ENCODE measurements at places on chromosomes 2 and 18.

DNA sequence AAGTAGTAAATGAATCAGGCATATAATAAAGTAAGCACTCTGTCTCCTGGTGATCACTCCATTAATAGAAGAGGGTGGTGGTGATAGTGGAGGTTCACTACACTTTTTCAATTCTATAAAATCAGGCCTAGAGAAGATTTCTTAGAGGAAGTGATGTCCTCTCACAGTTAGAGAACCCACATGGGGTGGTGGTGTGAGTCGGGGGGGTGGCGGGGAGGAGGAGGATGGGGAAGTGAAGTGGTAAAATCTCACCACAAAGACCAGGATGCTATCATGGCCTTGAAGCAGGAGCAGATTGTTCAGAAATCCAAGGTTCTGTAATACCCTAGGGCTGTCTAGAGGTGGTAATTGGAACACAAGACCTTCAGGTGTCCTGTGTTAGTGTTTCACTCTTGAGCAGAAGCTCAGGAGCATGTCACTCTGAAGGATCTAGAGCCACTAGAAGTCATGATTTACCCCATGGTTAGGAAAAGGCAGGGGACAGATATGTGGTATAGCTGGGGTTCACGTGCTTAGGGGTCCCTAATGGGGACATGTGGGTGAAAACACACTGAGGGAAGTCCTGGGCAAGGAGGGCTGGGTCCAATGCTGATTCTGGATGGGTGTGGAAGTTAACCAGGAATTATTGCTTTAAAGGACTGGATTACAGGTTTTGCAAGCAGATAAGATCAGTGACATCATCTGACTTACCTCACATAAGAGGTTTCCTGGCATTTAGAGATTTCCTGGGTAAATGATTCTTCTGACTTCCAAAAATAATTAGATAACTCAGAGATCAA, 31.0 kb downstream of the RNF125 start:
- no peak for DNase-seq

GRCh38 chr2:40279001-40279400, 172.9 kb downstream of the SLC8A1 start:
- no peak for DNase-seq

DNA sequence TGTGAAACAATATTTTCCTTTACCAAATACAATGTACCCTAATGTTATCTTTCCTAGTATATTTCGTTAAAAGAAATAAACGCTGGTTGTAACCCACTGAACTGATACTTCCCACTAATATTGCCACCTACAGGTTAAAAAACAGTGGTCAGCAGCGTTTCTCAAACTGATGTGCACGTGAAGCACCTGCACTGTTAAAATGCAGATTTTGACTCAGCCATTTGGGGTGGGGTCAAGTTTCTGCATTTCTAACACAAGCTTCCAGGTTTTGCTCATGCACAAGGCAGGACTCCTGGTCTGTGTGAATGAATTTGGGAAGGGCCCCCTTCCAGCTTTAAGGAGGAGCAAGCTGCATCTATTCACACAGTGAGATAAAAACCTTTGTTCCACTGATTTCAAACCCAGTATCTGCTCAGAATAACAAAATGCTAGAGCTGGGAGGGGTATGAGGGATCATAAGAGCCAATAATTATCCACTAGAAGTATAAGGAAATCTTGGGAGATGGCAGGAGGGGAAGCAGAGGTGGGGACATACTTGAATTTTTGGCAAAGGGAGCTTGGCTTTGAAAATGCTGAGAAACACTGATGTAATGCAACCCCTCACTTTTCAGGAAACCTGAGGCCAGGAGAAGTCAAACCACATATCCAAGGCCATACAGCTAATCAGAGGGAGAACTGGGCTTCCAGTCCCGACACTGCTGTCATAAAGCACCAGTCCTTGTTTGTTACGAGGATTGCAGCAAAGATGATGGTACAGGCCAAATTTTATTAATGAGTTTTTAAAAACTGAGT, 116.2 kb downstream of the RBMS1 start:
- DNase-seq: no peak

- DNase-seq: no peak
Observed at GRCh38 chr2:146143971-146144370, 1624.1 kb upstream of the ZEB2 start.

- no peak for DNase-seq
Observed at GRCh38 chr18:49231553-49231952, 228.9 kb downstream of the DYM start.

GRCh38 chr2:46915281-46915810, at the start of gene MCFD2:
Gene MCFD2 (minus strand): TSS chr2:46915806. CDS start chr2:46909171, 6,635 bp downstream.
- no peak for DNase-seq

GRCh38 chr2:200007306-200007705, 51.9 kb downstream of the MAIP1 start:
- no peak for DNase-seq

- no peak for DNase-seq
Observed at GRCh38 chr18:11308499-11308898, 159.1 kb upstream of the PIEZO2 start.

GRCh38 chr18:35672897-35673296, 91.4 kb downstream of the GALNT1 start:
- DNase-seq: peak; percentile 11

DNA sequence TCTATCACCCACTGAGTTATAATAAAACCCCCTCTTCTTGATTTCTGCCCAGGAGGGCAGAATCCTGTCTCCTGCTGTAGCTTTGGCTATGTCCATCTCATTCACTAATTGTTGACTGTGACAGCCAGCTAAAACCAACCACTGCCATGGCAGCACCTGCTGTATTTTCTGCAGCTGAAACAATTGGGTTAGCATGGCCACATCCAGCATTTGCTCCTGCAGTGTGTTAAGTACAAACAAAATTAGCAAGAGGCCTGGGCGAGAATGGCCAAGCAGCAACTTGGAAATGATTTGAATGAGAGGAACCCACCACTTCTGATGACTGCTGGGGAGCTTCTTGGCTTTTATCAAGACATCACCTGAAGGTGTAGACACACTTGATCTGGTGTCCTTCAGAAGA, 89.4 kb upstream of the LRRTM1 start:
- no peak for DNase-seq

GRCh38 chr18:63292831-63293683, 26.5 kb downstream of the BCL2 start:
- no peak for DNase-seq

- DNase-seq: peak; percentile 79
Observed at GRCh38 chr2:217886720-217887309, 116.0 kb downstream of the TNS1 start.

DNA sequence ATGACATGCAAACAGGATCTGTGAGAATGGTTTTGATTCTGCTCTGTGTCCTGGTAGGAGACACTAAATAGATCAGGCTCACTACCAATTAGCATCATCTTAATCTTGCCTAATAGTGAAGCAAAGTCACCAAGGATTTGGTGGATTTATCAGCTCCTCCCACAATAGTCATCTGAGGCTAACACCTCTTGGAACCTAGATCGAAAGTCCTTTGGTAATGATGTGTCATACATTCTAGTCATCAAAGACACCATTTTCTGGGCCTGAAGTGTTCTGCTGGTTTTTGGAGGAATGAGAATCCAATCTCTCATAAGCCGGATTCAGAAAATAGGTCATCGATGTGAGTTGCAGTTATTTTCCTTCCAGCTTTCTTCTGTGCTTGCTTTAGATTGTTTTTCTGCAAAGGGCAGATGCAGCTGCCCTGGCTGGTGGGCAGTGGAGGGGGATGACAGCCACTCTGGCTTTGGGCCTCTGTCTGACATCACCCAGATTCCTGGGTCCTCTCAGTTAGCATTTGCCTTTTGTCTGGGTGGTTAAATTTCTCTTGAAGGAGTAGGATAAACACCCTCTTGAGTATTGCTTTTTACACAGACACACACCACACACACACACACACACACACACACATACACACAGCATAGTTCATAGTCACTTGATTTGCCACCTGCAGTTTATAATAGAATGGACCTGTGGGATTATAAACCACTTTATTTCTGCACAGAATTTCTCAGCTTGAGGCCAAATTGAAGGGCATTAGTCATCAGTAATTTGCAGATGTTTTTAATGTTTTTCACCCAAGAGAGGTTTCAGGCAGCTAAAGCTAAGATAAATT, at the start of gene MYO3B:
TSS of gene MYO3B (plus strand) at position 198 of the 832 bp plus-strand sequence. CDS start at position 339, 141 bp downstream.
- DNase-seq: no peak

- DNase-seq: no peak
Observed at GRCh38 chr18:79476918-79477571, 81.3 kb downstream of the NFATC1 start.

DNA sequence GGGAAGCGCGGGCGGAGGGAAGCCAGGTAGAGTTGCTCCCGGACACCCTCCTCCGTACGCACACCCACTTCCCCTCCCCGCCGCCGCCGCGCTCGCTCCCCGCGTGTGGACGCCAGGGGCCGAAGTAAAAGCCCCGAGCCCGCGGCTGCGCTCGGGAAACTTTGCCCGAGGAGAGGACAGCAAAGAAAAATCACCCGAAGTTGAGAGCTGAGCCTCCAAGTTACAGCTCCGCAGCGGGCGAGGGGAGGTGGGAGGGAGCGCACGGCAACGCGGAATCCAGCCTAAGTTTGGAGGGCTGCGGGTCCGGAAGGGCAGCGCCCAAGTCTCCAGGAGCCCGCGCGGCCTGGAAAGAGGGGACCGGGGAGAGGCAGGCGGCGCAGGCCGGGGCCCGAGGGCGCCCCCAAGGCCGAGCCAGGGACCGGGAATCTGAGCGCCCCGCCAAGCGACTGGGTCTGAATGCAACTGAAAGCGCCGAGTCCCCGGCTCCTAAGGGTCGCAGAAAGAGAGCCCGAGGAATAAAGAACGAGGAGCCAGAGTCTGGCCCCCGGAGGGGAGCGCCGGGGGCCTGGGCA, 706 bp upstream of the BCL11A start:
- peak; percentile 68 for DNase-seq

DNA sequence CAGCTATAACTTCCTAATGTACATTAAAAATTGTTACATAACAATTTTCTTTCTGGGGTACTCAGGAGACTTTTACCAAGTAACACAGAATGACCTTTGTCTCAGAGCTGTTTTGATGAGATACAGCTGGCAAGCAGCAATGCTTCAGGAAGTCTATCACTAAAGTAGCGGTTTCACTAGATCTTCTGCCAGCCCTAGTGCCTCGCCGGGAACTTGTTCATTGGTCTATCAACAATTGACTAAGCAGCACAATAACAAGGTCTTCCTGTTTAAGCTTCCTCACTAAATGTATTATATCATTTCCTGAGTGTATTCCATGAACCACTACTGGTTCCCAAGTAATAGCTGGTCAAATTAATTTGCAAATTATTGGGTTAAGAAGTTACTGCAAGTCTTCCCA, 69.2 kb downstream of the TRIP12 start:
- DNase-seq: no peak

- no peak for DNase-seq
Observed at GRCh38 chr2:239264492-239264837, 136.4 kb downstream of the HDAC4 start.

DNA sequence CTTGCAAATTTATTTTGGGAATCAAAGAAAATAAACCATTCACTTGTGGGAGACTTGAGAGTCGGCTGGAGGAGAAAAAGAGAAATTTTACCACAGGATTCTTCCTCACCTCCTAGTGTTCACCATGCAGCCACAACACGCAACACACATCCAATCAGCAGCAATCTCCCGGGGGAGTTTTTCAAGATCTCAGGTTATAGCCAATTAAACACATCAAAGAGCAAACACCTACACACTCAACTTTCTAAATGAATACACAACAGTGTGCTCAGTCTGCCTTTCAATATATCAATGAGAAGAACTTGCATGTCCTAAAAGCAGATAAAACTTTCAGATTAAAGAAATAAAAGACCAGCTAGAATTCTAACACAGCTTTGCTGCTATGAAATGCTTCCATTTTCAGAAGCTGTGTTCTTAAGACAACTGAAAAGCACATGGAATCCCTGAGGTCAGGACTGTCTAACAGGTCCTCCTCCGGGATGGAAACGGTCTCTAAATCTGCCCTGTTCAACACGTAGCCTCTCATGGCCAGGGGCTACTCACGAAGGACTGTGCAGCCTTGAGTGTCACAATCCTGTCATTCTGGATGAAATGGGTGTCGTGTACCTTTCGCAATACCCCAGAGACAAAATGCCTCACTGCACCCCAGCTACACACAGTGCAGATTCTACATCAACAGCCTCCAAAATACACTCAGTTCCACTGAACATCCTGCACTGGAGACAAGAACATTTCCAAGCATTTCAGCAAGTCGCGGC, 84.2 kb downstream of the ZNF516 start:
- no peak for DNase-seq

DNA sequence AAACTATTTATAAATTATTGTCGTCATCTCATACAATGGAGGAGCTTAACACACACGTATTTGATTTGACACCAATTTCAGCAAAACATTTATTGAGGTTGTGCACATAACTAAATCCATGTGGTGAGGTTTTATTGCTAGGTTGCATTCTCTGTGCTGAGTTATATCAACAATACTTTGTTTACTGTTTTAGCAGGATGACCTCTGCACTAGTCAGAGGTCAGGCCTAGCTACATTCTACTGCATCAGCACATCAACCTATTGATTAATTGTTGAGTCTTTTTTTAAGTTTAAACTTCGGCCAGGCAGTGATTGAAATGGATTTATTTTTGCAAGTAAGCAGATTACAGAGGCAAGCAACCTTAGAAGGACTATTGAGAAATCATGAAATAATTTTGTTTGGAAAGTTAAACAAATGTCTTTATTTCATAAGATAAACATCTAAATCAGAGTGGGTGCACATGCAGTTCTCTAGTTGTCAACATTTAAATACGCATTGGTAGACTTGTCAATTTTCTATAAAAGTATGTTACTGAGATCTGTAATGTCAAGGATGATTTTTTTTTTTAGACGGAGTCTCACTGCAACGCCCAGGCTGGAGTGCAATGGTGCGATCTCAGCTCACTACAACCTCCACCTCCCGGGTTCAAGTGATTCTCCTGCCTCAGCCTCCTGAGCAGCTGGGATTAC, 75.2 kb upstream of the CD28 start:
- DNase-seq: no peak

DNA sequence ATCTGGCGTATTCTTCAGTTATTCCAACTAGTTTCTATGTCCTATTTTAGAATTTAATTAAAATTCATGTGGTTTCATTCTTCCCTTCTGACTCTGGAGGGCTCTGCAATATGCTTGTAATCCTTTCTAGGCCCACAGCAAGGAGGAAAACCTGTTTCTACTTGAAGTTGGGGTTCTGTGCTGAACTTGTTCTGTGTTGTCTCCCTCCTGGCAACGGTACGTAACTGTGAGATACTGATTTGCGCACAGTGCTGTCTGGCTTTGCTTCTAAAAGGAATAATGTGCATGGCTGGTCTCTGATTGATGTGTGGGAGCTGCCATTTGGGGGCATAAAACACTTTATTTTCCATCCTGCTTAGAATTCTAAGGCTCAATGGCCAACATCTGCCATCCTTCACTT, 81.7 kb downstream of the NABP1 start:
- DNase-seq: no peak

- no peak for DNase-seq
Observed at GRCh38 chr2:17599617-17600016, 59.1 kb downstream of the VSNL1 start.

GRCh38 chr2:1147873-1148612, 197.4 kb downstream of the SNTG2 start:
- no peak for DNase-seq
